ENCODE measurements at places on chromosomes 16 and 17. TPM values are rescaled to one million over a fixed set of nuclear protein-coding genes. Genes with fewer than 3 reads are reported as not detected.
A peak's percentile ranks its signal among the peaks of the same experiment; 100 is the strongest.

DNA sequence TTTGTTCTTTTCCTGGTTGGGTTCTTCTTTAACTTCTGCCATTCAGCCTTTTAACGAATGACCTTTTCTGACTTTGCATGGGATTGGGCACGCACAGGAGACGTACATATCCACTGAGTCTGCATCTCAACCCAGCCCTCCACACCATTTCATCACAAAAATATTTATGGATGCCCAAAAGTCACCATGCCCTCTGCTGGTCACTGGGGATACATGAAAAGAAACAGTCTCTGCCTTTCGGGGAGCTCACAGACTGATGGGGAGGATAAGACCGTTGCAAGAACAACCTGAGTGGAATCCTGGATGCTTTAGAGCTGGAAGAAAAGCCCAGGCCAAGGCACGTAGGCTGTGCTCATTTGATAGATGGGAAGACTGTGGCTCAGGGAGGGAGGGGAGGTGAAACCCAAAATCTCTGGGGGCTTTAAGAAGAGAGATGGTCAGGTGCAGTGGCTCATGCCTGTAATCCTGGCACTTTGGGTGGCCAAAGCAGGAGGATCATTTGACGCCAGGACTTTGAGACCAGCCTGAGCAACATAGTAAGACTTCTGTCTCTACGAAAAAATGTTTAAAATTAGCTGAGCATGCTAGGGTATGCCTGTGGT, 7.9 kb upstream of the MT2A start:
- peak; percentile 33 for DNase-seq

DNA sequence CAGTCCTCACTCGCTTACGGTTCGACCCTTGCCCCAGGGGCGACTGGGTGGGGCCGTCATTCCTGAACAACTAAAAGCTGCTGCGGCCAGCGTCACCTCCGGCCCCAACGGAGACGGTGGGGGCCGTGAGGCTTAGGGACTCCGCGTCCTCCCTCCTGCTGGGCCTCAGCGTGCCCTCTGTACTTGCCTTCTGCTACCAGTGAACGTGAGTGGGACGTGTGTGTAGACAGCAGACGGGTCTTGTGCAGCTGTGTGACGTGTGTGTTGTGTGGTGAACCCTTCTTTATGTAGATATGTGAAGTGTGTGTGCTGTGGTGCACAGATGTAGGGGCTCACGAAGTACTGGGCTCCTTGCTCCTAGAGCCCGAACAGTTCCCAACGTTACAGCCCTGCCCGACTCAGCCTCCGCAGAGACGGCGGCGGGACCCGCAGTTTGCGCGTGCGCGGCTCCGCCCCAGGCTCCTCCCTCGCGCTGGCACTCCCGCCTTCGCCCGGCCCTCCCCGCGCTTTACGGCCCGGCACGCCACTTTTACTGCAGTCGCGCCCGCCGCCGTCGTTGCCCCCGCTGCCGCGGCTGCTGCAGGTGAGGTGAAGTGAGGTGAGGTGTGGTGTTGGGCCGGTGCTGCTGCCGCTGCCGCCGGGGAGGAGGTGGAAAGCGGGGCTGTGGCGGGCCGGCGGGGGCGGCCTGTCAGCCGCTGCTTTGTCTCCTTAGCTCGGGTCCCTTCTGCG, at the start of gene PHAF1:
Gene PHAF1, plus strand, starts transcription at position 535 of the 729 bp plus-strand sequence. CDS start 235 bp downstream, outside the sequence.
- DNase-seq: peak; percentile 98

DNA sequence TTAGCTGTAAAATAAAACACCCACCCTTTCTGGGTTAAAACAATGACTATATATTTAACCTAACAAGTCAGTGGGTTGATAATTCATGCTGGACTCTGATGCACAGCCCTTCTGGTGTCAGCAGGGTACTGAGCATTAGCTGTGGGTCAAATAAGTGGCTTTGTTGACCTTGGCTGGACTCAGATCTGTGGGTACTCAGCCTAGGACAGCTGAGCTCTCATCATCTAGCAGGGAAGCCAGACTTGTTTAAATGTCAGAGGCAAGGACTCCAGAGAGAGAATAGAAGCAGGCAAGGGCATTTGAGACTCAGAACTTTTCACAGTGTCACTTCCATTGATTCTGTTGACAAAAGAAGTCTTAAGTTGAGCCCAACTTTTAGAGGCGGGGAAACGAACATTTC, 1063.8 kb upstream of the CDH8 start:
- no peak for DNase-seq

DNA sequence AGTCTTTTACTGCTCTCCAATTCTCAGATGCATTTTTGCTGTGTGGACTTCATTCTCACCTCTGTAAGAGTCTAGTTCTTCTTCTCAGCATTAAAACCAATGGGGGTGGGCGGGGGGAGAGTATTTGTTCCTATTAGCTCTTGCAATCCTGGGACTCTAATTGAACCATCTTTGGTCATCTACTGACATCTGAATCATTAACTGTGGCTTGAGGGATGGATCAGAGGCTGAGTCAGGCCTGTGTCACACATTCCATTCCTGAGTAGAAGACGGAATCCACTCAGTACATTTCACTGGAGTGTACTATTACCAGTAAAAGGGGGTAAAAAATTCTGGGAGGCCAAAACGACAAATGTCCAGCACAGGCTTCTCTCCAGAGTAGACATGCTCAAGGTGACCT, 12.8 kb upstream of the ZNF23 start:
- no peak for DNase-seq

DNA sequence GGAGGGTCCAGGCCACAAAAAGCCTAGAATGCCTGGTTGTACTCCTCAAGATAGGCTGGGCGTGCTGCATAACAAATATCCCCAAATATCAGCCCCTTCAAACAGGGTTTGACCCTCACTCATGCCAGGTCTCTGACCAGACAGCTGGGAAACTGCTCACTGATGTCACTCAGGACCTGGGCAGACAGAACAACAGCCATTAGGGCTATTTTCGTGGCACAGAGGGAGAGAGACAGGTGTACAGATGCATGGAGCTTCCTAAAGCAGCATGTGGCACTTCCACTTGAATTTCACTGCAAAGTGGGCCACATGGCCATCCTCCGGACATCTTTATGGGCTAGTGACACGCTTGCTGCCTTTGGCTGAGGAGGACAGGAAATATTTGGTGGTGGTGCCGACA, 73.1 kb downstream of the SREBF1 start:
- no peak for DNase-seq

The PRR35 gene
- total RNA-seq: not detected

The NPIPA8 gene
- not detected for total RNA-seq

The ZPBP2 gene
- not detected for total RNA-seq

The NPIPA7 gene
- 4.6 TPM for total RNA-seq

The MYOCD gene
- 5.2 TPM for total RNA-seq

- no peak for DNase-seq
Measured at GRCh38 chr17:80055597-80055996, 19.2 kb downstream of the CCDC40 start.

GRCh38 chr17:76524598-76525512, 12.7 kb downstream of the CYGB start:
- no peak for DNase-seq

DNA sequence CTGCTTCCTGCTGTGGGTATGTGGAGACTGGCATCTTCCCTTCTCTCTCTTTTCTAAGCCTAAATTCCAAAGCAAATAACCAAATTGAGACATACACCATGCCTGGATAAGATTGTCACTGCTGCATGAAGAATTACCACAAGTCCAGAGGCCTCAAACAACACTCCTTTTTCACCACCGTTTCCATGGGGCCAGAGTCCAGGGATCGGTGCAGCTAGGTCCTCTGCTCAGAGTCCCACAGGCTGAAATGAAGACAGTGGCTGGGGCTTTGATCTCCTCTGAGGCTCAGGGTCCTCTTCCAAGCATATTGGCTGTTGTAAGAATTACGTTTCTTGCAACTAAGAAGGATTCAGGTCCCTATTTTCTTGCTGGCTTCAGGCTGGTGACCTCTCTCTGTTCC, 130.4 kb downstream of the SLC39A11 start:
- DNase-seq: no peak

DNA sequence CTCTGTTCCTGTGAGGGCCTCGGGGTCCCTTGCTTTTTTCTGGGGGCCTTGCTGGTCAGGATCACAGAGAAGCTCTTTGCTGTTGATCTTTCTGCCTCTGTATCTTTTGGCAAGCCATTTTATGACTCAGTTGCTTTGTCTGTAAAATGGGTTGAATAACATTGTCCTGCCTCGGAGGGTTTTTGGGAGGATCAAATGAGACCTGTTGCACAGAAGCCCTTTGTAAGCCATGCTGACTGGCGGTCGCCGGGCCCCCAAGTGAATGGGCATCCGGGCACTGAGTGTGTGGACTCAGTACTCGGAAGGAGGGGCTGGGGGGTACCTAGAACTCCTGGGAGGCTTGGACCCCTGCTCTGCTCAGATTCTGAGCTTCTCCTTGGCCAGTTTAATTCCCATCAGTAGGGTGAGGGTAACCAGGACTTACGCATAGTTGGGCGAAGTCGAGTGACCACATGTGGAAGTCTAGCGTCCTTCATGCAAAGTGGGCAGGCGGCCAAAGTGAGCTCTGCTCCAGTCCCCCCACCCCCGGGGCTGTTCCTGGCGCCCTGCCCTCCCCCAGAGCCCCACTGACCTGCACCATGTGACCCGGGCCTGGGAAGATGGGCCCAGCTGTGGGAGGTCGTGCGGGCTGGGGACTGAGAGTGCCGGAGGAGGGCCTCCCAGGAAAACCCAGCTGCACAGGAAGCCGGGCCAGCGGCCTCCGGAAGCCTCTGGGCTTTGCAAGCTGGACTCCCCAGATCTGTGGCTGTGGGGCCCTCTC, 284.0 kb downstream of the SEC14L1 start:
- DNase-seq: peak; percentile 88

The KRTAP4-4 gene
- total RNA-seq: not detected

- DNase-seq: no peak
Measured at GRCh38 chr17:34504814-34505484, 74.4 kb upstream of the TMEM132E start.

The EFNB3 gene
- total RNA-seq: not detected

DNA sequence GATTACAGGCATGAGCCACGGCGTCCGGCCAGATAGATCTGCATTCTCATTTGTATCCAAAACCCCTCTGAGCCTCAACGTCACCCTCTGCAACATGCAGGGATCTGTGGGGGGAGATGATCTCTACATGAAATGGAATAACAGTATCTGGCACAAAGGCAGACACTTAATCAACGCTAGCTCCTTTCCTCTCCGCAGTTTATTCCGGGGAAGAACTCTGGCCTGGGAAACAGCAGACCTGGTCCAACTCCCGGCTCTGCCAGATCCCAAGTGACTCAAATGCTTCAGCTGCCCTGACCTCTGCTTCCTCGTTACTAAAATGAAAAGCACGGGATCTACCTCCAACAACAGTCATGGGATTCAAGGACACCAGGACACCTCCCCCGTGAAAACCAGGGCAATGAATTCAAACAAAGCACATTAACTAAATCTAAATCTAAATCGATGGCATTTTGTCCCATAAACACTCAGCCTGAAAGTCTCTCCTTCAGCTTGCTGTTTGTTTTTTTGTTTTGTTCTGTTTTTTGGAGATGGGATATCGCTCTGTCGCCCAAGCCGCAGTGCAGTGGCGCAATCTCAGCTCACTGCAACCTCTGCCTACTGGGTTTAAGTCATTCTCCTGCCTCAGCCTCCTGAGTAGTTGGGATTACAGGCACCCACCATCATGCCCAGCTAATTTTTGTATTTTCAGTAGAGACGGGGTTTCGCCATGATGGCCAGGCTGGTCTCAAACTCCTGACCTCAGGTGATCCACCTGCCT, 78.2 kb downstream of the NXN start:
- DNase-seq: peak; percentile 67

GRCh38 chr17:19534562-19535149, 1.0 kb downstream of the SLC47A1 start:
- no peak for DNase-seq

DNA sequence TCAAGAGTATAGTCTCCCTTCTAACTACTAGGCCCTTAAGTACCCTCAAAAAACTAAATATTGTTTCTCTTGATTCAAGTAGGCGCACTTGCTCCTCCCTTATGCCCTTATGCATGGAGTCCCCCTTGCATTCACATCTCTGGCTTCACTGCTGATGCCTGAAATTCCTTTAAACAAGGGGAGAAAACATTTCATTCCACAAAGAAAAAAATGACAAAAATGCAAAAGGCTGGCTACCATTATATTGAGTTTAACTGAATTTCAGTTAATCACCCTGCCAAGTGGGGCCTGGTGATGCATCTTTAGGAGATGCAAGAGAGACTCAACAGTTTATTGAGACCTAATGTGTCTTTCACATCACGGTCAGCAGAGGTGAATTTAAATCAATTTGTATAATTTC, 35.6 kb downstream of the CRLF3 start:
- DNase-seq: no peak

The SSTR5 gene
- not detected for total RNA-seq

The MT1A gene
- total RNA-seq: not detected

The NPIPB9 gene
- 22.2 TPM for total RNA-seq

The OR1A1 gene
- total RNA-seq: not detected

The CACNG1 gene
- not detected for total RNA-seq

DNA sequence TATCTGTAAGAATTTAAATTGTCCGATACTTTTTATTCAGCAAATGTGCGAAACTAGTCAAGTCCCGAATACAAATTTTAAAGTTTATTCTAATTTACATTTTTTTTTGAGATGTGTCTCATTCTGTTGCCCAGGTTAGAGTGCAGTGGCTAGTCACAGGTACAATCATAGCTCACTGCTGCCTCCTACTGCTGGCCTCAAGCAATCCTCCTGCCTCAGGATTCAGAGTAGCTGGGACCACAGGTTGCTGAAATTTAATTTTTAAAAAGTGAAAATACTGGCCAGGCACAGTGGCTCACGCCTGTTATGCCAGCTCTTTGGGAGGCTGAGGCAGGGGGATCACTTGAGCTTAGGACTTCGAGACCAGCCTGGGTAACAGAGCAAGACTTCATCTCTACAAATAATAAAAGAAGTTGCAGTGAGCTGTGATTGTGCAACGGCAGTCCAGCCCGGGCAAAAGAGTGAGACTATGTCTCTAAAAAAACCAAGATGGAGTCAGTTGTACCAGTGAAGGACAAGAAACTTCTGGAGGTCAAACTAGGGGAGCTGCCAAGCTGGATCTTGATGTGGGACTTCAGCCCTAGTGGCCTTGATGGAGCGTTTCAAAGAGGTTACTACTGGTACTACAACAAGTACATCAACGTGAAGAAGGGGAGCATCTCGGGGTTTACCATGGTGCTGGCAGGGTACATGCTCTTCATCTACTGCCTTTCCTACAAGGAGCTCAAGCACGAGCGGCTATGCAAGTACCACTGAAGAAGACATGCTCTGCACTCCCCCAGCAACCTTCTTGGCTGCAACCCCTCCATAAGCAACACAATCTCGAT, 5.6 kb downstream of the POLG2 start:
- DNase-seq: peak; percentile 72

DNA sequence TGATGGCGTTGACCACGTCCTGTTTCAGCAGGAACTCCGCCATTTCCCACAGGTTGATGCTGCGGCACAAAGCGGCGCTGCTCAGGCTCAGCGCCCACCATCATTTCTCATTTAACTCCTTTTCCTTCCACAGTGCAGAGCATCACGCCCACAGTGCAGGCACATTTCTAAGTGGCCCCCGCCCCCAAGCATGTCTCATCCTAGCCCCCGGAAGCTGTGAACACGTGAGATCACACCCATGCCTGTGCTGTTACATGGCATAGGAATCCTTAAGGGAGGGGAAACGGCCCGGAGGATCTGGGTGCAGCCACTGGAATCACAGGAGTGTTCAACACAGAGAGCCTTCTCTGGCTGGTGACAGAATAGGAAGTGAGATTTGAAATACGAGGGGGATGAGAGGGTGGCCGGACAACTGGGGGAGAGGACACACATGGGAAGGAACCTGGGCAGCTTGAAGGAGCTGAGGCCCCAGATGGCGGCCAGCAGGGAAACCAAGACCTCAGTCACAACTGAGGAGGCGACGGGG, 4.7 kb downstream of the NAGPA start:
- no peak for DNase-seq

The LGALS9B gene
- 2.1 TPM for total RNA-seq

- DNase-seq: no peak
Measured at GRCh38 chr17:74547264-74547663, 1.3 kb upstream of the CD300C start.
